ENCODE measurements at places on chromosomes 5 and 9.

DNA sequence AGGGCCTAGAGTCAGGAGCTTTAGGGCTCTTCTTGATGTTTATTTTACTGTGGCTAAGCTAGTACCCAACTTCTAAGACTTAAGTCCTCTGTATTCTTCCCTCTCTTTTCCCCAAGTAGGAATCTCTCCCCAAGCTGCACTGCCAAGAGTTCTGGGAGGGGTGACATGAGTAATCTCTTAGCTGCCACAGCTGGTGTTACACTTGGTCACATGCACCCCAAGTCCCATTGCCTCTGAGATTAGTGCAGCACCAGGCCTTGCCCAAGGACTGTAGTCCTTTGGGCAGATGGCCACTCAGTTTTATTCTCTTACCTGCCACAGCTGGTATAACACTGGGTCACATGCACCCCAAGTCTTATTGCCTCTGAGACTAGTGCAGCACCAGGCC, 114.7 kb upstream of the RIOK2 start:
- no peak for DNase-seq

DNA sequence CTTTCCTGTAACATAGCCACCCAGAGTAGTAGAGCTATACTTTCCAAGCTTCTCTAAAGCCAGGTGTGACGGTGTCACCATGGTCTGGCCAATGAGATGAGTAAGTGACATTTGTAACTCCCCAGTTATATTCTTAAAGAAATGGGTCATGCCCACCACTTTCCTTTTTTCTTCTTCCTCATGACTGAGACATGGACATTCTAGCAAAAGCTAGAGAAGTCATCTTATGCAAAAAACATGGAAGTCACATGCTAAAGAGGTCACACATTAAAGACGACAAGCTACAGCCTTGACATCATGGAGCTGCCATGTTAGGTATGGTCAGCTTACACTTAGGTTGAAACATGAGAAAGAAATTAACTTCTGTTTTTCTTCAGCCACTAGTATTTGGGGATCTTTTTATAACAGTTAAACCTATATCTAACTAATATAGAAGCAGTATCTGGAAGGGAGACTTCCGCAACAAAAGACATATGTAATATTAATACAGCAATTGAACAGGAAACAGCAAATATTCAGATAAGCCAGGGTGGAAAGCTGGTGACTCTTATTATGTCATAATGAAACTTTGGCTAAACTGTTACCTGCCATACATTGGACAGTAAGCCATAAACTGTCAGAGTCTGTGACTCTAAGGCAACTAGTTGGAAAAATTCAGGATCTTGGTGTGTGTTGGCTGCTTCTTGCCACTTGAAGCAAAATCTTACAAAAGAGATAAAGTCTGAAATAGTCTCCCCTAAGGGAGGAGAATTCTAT, 54.7 kb upstream of the SNX2 start:
- no peak for DNase-seq

DNA sequence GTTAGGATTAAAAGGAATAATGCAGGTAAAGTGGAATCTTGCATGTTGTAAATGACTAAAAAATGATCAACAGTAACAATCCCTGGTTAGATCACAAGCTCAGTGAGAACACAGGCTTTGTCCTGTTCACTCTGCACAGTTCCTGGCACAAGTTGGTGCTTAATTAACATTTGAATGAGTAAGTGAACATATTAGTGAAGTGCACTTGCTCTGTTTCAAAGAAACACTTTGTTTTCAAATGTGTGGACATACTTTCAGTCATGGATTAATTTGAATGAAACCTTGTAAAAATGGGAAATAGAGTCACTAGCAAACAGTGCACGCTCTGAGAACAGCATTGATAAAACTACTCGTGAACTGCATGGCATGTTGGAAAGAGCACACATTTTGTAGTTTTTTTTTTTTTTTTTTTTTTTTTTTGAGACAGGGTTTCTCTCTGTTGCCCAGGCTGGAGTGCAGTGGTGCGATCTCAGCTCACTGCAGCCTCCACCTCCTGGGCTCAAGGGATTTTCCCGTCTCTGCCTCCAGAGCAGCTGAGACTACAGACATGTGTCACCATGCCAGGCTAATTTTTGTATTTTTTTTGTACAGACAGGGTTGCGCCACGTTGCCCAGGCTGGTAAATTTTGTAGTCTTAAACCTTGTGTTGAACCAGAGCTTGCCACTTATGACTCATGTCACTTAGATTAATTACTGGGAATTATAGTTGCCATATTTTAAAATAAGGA, 159.9 kb downstream of the LURAP1L start:
- no peak for DNase-seq

- no peak for DNase-seq
Observed at GRCh38 chr5:151509231-151509630, 61.8 kb downstream of the SLC36A1 start.

- DNase-seq, result peak; percentile 62
Observed at GRCh38 chr9:133737071-133737773, 930 bp downstream of the SARDH start.

Data from upper lobe of right lung (tissue), 1 donor.